ENCODE measurements at places on chromosomes 7 and 10. TPM values are rescaled to one million over a fixed set of nuclear protein-coding genes. Genes with fewer than 3 reads are reported as not detected.

SLIT1 gene
- total RNA-seq: not detected

GRCh38 chr7:17289074-17289645 is 9.3 kb upstream of the AHR start:
- no peak for DNase-seq

DNA sequence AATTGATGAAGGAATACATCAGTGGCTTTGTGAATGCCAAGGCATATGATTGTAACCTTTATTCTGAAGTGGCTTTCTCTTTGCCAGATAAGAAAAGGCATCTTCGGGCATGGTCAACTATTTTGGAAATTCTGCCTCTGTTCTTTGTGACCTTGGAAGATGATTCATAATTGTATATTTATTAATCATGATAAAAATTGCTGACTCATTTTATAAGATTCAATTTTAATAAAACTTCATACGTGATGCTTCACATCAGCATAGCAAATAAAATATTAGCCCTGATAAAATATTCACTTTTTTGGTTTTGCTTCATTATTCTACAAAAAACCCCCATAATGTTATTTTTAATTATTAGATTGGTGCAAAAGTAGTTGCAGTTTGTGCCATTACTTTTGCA is 200.5 kb downstream of the MACC1 start:
- DNase-seq: no peak

DNA sequence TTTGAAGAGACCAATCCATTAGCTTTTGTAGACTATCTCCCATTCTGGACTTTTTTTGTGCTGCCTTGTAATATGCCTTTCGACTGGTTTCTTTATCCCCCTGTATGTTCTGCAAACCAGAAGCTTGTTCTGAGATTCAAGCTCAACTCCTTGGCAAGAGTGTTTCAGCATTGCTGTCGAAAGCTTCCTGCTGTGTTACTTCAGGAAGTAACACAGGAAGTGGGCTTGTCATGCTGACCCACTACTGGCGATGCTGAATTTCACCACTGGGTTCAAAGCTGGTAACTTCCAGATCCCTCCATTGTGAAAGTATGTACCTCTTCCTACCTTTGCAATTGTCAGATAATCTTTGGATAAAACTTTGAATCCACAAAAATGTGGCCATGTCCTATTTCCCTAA is 57.9 kb upstream of the INSYN2A start:
- no peak for DNase-seq

PNLIP gene
- not detected for total RNA-seq

- no peak for DNase-seq
Measured at GRCh38 chr10:101774589-101775272, 1.2 kb downstream of the FGF8 start.

PIK3AP1 gene
- total RNA-seq: 1.3 TPM

- no peak for DNase-seq
Measured at GRCh38 chr7:98137134-98137825, 30.6 kb downstream of the LMTK2 start.

- DNase-seq: no peak
Measured at GRCh38 chr7:1539181-1539881, 8.8 kb downstream of the MAFK start.

- no peak for DNase-seq
Measured at GRCh38 chr7:24669971-24670591, 87.2 kb downstream of the GSDME start.
